KBM-7 (cell line): ENCODE measurements at places on chromosomes 16 and 17.

GRCh38 chr17:28258347-28258887 is 60.6 kb upstream of the TMEM97 start:
- no peak for DNase-seq

DNA sequence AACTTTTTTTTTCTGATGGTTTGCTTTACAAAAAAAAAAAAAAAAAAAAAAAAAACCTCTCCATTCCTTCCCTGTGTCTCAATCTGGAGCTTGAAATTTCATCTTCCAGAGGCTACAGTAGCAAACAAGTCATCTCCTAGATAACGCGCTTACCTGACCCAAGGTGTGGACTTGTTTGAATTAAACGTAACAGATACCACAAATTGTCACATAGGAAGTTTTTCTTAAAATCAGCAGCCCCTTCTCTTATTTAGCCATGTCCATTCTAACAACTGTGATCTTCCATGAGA is 2.0 kb downstream of the STAT5B start:
- DNase-seq = no peak

- no peak for DNase-seq
Observed at GRCh38 chr16:2038382-2039231, 9.0 kb downstream of the NTHL1 start.

GRCh38 chr17:81090361-81091136 is 55.6 kb downstream of the BAIAP2 start:
- DNase-seq = peak; percentile 37
